ENCODE measurements at places on chromosomes 2 and 18.

- DNase-seq = no peak
Observed at GRCh38 chr2:220034426-220035130, 407.1 kb downstream of the SLC4A3 start.

GRCh38 chr2:63436488-63436887, 151.8 kb downstream of the WDPCP start:
- no peak for DNase-seq

- DNase-seq = no peak
Observed at GRCh38 chr2:7812231-7812995, 869.4 kb upstream of the ID2 start.

DNA sequence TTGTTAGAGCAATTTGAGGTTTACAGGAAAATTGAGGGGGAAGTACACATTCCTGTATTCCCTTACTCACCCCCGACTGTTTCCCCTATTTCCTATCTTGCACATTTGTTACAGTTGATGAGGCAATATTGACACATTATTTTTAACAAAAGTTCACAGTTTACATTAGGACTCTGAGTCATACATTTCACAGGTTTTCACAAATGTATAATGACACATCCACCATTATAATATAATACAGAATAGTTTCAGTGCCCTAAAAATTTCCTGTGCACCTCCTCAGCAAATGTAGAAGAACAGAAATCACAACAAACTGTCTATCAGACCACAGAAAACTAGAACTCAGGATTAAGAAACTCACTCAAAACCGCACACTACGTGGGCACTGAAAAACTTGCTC, 160.6 kb upstream of the RMP24 start:
- no peak for DNase-seq

- DNase-seq = no peak
Observed at GRCh38 chr2:66834859-66835258, 399.9 kb downstream of the MEIS1 start.

- DNase-seq = no peak
Observed at GRCh38 chr18:65298422-65298821, 452.4 kb upstream of the CDH7 start.

GRCh38 chr18:8874872-8875271, 169.5 kb downstream of the MTCL1 start:
- DNase-seq = no peak

DNA sequence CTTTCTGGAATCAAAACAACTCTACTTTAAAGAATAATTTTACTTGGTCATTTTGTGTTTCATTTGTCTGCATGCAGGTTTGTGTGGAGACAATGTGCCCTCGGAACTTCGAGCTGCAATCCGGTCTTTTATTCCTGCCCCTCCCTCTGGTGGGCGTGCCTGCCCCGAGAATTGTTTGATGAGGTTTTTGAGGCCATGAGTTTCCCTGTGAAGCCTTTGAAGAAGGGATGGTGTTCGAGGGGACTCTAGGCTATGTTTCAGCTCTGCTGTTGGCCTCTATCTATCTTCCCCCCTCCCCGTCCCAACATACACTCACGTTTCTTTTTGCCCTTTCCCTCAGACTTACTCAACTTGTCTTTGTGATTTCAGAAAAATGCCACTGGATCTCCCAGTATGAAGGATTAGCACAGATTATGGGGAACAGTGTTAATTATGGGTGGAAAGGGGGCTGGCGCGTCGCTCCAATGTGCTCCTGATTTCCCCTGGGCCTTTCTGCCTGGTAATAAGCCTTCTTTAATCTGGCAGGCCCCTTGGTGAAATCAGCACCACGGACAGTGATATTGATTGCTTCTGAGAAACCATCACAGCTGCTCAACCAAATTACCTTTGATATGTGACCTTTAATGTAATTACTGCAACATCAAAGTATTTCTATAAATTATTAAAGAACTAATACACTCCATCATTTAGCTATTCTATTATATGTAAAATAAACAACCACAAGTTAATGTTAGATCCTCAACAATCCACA, 82.2 kb downstream of the CELF4 start:
- no peak for DNase-seq

GRCh38 chr2:181602017-181602416, 54.9 kb downstream of the CERKL start:
- no peak for DNase-seq

- DNase-seq = no peak
Observed at GRCh38 chr18:60277855-60278480, 94.6 kb downstream of the MC4R start.

GRCh38 chr2:238286987-238287736, 1.2 kb downstream of the PER2 start:
- no peak for DNase-seq

All from SK-N-DZ (cell line).